Activated CD8-positive, alpha-beta memory T cell treated with anti-CD3 and anti-CD28 coated beads for 24 hours (primary cell): ENCODE measurements at places on chromosomes 12 and 14.

DNA sequence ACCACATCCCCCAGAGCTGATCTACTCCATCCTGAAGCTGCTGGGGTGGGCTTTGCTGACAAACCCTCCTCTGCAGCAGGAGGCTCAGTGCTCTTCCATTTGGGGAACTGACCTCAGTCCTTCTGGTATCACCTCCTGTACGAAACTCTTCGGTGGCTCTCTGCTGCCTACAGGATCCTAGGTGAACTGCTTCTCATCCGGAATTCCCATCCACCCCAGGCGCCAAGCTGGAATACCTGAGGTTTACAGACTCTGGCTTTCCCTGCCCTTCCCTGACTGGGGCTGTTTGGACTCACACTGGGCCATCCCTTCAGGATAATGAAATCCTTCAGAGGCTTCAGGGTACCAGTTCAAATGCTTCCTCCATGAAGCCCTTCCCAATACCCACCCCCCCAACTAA is 26.2 kb downstream of the GCN1 start:
- DNase-seq, result no peak

GRCh38 chr12:79006306-79006705 is 141.7 kb downstream of the SYT1 start:
- no peak for DNase-seq

DNA sequence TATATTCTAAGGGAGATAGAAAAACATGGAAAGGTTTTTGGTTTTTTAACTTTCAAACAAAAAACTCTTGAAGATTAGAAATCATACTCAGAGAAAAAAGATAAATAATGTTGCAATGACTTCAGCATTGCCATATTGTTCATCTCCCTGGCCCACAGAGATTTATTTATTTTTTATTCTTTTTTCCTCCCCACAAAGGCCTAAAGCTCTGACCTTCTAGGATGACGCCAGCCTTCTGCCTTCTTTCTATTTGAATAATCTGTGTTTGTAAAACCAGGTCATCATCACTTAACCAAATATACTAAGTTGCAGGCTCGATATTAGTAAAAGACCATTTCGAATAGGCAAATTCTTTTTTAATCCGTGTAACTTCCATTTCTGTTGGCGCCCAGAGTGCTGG is 4.4 kb upstream of the DCP1B start:
- no peak for DNase-seq

- no peak for DNase-seq
These were observed 116.0 kb upstream of the LHX5 start for GRCh38 chr12:113587720-113588119.

DNA sequence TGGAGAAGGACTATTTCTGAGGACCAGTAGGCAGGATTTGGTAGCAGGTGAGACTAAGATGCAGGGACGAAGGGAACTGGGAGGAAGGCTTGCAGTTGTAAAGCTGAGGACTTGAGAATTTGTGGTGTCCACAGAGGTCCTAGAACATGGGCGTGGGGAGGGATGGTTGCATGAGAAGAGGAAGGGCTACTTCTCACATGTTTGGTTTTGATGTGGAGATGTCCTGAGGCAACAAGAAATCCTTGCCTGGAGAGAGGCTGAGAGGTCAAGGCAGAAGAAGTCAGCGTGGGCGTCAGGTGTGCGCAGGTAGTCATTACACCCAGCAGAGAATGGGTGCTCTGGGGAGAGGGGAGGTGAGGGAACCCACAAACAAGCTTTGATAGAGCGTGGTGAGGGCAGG is 5.7 kb upstream of the RABGGTA start:
- no peak for DNase-seq

- no peak for DNase-seq
These were observed 7.1 kb upstream of the WASHC4 start for GRCh38 chr12:105100207-105100985.

- DNase-seq, result peak; percentile 71
These were observed 1.7 kb downstream of the FITM1 start for GRCh38 chr14:24132061-24132685.

GRCh38 chr14:20179880-20180279 is 10.8 kb upstream of the OR11G2 start:
- no peak for DNase-seq

DNA sequence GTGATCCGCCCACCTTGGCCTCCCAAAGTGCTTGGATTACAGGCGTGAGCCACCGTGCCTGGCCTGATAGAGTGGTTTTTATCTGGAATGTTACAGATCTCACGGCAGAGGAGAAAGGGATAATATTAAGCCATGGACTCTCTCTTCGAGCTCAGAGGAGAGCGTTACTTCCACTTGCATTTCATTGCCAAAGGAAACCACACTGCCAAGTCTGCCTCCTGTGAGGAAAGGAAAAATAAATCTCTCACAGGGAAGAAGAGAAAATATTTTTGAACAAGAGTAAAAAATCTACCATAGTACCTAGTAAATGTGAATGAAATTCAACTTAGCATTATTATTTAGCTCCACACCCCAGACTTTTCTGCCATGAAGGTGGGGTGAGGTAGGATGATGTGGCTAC is 319.2 kb upstream of the PRICKLE1 start:
- DNase-seq, result no peak

DNA sequence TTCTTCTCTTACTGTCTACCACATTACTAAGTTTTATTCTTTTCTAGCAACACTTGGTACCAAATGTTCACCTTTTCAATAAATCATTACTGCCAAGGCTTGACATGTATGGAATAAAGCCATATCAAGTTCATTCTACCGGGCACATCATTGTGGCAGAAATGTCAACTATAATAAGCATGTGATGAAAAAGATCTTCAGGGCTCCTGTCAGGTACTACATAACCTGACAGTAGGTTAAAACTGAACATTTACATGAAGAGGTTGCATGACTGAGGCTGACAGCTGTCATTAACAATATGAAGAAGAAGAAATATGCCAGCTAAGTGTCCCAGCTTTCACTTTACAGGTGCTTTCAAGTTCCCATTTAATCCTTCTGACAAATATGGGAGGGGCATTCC is 178.9 kb downstream of the KCNH5 start:
- no peak for DNase-seq

- peak; percentile 43 for DNase-seq
These were observed 174.1 kb upstream of the RTL1 start for GRCh38 chr14:101077481-101078074.

DNA sequence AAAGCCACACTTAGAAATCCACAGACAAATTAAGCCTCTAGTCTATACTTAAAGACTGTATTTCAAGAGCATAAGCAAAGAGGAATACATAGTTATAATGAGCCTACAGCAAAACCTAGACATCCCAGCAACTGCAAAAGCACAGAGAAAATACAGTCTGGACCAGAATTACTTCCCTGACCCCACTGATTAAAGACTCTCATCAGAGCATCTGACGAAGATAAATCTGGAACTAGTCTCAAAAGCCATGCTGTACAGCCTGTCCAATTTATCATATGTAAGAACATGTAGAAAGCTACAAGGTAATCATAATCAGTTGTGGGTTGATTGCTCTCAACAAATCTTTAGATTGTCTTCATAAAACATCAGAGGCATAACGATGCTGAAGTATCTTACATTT is 285.1 kb upstream of the CAND1 start:
- no peak for DNase-seq

GRCh38 chr12:75977952-75978671 is 53.5 kb downstream of the PHLDA1 start:
- peak; percentile 81 for DNase-seq

DNA sequence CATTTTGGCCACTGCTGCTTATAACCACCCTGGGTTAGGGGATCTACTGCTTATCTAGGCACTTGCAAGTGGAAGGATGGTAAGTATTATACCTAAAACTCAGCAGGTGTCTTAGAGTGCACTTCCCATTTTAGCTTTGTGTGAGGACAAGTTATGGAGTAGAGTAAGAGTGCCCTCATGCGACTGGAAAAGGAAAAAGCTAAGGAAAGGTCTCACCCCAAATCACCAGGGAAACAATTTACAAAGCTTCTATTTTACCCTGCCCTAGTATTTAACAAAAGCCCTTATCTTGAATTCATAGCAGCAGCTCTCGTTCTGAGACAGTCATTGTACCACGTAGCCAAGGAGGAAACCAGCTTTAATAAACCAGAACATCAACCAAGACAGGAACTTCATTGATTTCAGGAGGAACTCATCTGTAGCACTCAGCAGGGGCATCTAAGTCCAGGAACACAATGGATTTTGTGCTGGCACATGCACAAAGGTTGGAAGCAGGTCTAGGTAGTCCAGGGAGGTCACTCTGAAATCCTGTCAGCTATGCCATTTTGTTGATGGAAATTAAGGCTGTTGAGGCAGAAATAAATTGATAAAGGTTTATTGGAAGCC is 2.9 kb downstream of the RDH12 start:
- no peak for DNase-seq

- DNase-seq, result no peak
These were observed 45.4 kb downstream of the GPATCH2L start for GRCh38 chr14:76196980-76197695.

GRCh38 chr12:52631264-52631663 is 12.9 kb upstream of the KRT73 start:
- no peak for DNase-seq

DNA sequence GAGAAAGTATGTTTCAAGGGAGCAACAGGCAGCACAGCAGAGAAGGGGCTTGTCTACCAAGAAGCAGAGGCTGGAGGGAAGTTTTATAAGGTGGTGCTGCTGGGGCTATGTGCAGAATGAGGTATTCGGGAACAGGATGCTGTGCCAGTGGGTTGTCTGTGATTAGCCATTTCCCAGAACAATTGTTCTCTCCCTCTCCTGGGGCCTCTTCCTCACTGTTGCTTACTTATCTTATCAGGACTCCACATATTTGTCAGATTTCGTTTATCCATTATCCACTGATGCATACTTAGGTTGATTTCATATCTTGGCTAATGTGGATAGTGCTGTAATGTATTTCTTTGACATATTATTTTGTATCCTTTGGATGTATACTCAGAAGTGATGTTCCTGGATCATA is 195.1 kb upstream of the RTL1 start:
- no peak for DNase-seq

DNA sequence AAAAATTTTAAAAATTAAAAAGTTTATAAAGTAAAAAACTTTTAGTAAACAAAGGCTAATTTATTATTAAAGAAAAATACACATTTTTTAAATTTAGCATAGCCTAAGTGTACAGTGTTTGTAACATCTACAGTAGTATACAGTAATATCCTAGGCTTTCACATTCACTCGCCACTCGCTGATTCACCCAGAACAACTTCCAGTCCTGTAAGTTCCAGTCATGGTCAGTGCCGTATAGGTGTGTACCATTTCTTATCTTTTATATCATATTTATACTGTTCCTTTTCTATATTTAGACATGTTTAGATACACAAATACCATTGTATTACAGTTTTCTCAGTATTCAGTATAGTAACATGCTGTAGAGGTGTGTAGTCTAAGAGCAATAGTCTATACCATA is 28.9 kb downstream of the HEATR5A start:
- DNase-seq, result no peak

DNA sequence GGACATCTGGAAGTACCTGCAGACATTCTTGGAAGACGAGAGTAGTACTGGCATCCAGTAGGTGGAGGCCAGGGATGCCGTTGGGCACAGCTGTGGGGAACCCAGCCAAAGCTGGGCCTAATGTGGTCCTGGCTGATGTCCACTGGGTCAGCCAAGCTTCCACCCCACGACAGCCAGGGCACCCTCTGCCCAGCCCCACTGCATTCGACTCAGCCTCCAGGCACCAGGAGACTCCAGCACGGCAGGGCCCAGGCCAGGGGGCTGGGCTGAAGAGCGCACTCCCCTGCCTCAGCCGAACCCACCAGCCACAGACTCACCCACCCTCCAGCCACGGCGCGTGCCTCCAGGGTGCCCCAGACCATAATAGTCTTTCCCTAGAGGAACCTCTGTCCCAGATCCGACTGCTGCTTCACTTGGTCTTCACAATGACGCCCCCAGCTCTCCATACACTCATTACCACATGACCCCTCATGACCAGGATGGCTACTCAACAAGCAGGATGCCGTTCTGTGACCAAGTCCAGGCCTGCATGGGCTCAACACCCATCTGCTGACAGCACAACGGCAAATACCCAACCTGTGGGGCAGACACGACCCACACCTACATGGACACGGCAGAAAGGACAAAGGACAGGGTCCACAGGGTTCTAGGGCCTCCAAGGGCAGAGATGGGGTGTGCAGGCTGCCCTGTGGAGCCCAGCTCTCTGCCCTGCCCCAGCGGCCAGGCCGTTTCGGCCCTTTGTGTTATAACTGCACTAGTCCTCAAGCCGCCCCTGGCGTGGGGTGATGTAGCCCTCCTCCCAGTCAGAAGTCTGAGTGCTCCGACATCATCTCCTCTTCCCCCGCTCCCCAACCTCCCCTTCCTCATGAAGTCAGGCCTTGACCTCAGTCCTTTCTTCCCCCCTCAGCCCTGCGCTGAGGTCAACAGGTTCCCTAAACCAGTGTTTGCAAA is 22.8 kb downstream of the ITPK1 start:
- DNase-seq, result no peak

- no peak for DNase-seq
These were observed 222.2 kb downstream of the ERC1 start for GRCh38 chr12:1213205-1213604.

GRCh38 chr12:132367071-132367851 is 37.9 kb upstream of the GALNT9 start:
- no peak for DNase-seq

DNA sequence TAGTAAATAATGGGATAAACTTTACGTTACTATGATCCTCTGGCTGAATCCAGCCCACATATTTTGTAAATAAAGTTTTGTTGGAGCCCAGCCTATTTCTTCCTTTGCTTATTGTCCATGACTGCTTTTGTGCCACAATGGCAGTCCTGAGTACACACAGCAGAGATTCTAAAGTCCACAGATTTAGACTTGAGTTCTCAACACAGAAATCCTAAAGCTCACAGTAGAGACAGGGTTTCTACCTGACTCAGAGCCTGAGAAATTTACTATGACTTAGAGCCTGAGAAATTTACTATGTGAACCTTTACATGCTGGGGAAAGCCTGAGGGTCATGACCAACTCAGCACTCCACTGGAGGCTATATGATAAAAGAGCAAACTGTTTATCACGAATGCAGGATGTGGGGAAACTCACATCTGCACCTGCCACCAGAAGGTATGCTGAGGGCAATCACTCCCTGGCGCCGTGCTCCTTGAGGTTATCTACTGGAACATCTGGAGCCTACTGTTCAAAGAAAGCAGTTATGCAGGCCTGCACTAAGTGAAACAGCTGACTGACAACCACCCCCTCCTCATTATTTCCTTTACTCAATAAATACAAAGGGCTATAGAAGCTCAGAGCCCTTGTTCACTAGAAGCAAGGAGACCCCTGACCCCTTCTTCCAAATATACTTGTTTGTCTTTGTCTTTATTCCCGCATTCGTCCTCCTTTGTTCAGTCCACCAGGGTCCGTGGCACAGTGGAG is 52.6 kb upstream of the BICD1 start:
- DNase-seq, result no peak

- DNase-seq, result no peak
These were observed 27.8 kb downstream of the FAM222A start for GRCh38 chr12:109741286-109741969.

GRCh38 chr12:98830657-98831056 is 185.6 kb downstream of the APAF1 start:
- no peak for DNase-seq

GRCh38 chr12:54156578-54156977 is 32.2 kb downstream of the SMUG1 start:
- no peak for DNase-seq

- peak; percentile 79 for DNase-seq
These were observed 15.5 kb downstream of the MANSC1 start for GRCh38 chr12:12334367-12335040.

- no peak for DNase-seq
These were observed 43.8 kb upstream of the BMP4 start for GRCh38 chr14:54000341-54000811.
